ENCODE measurements at places on chromosomes 16 and 17.
A peak's percentile ranks its signal among the peaks of the same experiment; 100 is the strongest.

GRCh38 chr17:82840431-82840831 is 609 bp upstream of the ZNF750 start:
- no peak for DNase-seq

DNA sequence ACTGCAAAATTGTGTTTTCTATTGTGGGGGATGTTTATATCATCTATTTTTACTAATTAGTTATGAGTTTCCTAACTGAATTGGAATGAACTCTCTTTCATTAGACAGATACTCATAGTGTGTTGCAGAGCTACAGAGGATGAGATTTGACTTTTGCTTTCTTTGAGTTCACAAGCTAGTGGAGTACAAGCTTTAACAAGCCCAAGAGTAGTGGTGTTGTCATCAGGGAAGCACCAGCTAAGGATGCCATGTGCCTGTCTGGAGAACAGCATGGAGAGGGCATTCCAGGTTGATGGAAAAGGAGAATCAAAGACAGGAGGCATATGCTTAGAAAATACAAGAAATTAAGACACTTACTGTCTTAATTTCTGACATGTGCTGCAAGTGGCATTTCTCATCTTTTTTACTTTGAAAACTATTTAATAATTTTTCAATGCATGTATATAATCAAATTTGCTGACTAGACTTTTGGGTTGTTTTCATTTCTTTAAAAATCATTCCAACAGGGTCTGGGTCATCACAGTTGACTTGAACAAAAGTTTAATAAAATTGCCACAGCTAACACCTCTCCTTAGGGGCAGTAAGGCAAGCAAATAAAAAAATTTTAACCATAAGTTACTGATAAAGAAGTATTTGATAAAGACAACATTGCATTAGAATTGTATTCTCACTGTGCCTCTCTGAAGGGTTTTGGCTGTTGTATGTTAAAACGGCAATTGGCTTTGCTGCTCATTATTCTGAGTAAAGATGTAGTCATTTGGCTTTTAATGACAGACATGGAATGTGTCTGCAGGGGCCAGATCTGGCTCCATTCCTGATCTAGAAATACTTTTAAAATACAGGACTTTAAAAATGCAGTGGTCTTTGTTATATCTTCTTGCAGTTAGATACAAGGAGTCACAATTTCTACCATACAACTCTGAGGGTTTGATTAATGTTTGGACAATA is 323.7 kb upstream of the CDH11 start:
- peak; percentile 5 for DNase-seq

- DNase-seq: no peak
Observed at GRCh38 chr16:554640-555365, 5.4 kb upstream of the PRR35 start.

GRCh38 chr17:1123393-1123831 is 56.4 kb downstream of the ABR start:
- no peak for DNase-seq

- no peak for DNase-seq
Observed at GRCh38 chr17:81470270-81470943, 42.2 kb downstream of the ACTG1 start.

DNA sequence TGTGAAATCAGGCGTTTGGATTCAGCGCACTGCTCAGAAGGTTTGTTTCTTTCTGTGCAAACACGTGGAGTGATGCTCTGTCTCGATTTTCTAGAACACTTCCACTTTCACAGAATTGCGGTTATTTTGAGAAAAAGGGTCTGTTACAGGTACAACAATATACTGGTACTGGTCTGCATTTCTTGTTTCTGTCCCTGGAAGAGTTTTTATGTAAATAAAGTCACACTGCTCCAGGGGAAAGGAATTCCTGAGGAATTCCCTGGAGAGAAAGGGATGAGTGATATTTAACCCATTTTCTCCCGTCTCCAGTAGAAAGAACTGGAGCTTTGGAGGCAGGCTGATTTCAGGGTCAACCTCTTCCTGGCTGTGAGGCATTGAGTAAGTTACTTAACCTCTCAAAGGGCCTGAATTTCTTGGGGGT is 16.2 kb upstream of the RMI2 start:
- DNase-seq: no peak

- DNase-seq: no peak
Observed at GRCh38 chr17:5194346-5194745, 2.7 kb upstream of the ZNF594 start.

GRCh38 chr17:69579961-69580677 is 165.6 kb downstream of the MAP2K6 start:
- DNase-seq: no peak

- no peak for DNase-seq
Observed at GRCh38 chr16:31202414-31203375, at the start of gene PYCARD. TSS of gene PYCARD (minus strand) at chr16:31202760. CDS start at chr16:31202690, 70 bp downstream.

DNA sequence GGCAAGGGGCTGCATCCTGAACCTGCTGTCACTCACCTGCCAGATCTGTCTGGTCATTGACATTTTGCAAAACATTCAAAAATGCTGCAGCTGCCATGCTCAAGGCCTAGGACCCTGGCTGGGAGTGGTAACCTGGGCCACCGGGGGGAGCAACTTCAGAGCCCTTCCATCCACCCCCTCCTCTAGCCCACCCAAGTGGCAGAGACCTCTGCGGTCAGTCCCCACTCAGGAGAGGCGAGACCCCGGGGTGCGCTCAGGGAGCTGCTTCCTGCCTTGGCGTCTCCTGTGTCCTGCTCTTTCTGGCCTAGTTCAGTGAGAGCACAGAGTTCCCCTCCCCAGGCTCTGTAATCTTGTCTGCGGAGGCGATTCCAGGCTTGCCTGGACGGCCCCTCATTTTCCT is 108.8 kb downstream of the CCDC182 start:
- DNase-seq: no peak

DNA sequence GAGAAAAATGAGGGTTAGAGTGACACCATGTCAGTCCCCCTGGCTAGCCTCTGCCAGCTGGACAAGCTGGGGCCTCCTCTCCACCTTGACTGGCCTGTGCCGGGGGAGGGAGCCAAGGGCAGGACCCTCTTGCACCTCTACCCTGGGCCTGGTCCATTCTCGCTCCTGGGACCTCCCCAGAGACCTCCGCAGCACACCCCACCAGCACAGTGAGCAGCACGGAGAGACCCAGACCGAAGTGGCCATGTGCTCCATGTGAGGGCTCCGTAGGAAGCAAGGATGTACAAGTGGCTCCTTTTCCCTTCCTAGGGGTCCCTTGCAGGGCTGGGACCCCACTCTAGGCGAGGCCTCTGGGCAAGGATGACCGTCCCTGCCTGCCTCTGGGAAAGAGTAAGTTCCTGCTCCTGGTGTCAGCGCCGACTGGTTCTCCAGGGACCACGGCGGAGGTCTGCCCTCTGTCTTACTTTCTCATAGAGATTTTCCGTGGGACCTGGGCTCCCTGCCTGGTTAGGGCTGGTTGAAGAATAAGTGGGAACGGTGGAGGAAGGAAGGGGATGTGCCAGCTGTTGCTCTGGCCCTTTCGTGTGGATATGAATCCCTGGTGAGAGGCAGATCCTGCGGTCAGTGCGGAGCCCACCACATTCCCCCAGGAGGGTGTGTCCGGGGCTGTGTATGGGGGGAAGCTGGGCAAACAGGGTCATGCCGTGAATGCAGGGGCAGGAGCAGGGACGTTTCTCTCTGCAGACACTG is 124.2 kb downstream of the METRNL start:
- no peak for DNase-seq

All from right lung (tissue), 10 donors.